ENCODE measurements at places on chromosomes 7 and 10. TPM values are rescaled to one million over a fixed set of nuclear protein-coding genes. Genes with fewer than 3 reads are reported as not detected.

HMX2 gene
- total RNA-seq, result not detected

PAX4 gene
- total RNA-seq, result not detected

DNA sequence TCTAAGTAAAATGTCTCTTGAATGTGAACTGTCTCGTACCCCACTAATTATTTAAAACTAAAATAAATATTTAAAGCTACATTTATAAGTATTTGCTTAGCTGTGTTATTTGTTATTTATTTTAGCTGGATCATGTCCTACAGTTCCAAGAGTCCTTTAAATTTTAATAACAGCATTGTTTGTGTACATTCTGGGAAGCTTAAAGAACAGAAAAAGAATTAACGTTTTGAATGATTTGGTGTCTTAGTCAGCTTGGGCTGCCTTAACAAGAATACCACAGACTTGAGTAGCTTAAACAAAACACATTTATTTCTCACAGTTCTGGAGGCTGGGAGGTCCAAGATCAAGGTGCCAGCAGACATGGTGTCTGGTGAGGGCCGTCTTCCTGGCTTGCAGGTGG lies 107.4 kb downstream of the ITIH5 start:
- no peak for DNase-seq

- DNase-seq, result peak; percentile 39
Observed at GRCh38 chr10:25068152-25069058, 52.0 kb downstream of the THNSL1 start.

GRCh38 chr7:25664593-25664992 lies 436.3 kb upstream of the NPVF start:
- no peak for DNase-seq

Data from pulmonary artery endothelial cell (primary cell).